Left renal pelvis (tissue), 4 donors: ENCODE measurements at places on chromosomes 16 and 17.
A peak's percentile ranks its signal among the peaks of the same experiment; 100 is the strongest.

DNA sequence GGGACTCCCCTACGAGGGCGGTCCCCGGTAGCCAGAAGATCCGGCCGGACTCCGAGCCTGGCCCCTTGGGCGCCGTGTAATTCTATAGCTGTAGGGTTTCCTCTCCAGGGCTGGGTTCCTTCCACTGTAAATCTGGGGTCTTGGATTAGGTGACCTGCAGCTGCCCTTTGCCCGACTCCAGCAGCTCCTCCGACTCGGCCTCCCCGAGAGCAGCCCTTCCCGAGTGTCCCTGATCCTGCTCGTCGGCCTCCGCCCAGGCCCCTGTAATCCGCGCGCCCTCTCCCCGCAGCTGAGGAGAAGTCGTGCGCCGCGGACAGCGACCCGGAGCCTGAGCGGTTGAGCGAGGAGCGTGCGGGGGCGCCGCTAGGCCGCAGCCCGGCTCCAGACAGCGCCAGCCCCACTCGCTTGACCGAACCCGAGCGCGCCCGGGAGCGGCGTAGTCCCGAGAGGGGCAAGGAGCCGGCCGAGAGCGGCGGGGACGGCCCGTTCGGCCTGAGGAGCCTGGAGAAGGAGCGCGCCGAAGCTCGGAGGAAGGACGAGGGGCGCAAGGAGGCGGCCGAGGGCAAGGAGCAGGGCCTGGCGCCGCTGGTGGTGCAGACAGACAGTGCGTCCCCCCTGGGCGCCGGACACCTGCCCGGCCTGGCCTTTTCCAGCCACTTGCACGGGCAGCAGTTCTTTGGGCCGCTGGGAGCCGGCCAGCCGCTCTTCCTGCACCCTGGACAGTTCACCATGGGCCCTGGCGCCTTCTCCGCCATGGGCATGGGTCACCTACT is 5.5 kb downstream of the TBX2 start:
- no peak for DNase-seq

- DNase-seq: no peak
Measured at GRCh38 chr16:14193316-14193871, 122.3 kb downstream of the MRTFB start.

DNA sequence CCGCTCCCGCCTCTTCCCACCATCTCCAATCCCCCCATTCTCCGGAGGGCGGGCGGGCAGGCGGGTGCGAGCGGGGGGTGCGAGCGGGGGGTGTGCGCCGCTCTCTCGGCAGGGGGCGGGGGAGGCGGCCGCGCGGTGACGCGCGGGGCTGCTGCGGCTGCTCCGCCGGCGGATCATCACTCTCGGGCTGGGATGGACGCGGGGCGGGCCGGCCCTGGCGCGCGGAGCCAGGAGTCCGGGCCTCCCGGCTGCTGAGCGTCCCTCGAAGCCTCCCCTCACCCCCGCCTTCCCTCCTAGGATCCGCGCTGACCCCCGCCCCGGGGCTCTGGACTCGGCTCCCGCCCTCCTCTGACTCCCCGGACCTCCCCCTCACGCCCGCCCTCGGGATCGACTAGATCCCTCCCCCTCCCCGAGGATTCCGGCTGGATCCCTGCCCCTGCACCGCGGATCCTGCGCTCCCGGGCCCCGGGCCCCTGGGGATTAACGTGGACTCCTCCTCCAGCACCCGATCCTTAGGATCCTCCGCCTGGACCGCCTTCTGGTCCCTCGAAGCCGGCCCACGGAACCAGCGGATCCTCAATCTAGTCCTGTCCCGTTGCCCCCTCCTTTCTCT is 946 bp upstream of the TMEM256 start:
- no peak for DNase-seq

DNA sequence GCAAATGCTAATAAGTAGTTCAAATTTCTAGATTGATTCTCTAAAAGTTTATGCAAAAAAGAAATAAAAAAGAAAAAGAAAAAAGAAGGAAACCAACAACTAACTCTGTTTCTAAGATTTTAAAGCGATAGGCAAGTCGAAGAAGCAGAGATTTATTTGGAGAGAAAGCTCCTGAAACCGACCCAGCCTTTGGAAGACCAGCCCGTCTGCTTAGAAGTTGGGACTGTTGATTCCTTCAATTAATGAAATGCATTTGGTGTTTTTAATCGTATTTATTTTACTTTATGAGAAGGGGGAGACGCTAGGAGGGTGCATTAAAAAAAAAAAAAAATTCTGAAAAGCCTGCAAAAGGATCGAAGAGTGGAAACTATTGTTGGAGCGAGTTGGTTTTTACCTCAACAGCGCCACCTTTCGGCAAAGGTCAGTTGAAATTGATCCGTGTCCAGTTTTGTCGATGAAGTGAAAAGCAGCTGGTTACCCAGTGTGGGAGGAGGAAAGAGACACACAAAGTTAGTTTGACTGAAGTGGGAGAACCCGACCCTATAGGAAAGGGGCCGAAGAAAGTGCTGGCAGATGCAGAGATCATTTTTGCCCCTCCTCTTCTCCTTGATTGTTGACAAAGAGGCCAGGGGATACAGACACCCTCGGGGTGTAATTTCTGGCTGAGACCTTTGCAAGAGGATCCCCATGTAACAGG is 1.5 kb upstream of the MAF start:
- DNase-seq: peak; percentile 82

- DNase-seq: no peak
Measured at GRCh38 chr17:8188263-8188839, 1.6 kb downstream of the BORCS6 start.

- no peak for DNase-seq
Measured at GRCh38 chr16:57829969-57830360, 27.7 kb upstream of the KIFC3 start.

DNA sequence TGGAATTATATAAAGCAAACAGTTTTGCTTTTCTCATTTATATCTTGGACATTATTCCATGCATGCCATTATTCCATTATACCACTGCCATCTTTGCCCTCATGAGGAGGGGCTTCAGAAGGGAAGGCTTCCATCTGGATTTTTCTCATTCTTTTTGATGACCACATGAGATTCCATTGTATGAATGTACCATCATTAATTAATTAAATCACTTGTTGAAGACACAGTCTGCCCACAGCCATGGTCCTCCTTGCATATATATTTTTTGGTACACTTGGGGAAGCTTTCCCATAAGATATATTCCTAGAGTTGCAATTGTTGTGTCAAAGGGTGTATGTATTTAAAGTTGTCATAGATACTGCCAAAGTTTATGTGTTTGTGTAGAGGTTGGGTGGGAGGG is 7.1 kb downstream of the ARL4D start:
- no peak for DNase-seq
